RKO (cell line): ENCODE measurements at places on chromosomes 6 and 20.

GRCh38 chr6:143451531-143451930 lies 926 bp downstream of the PEX3 start:
- peak; percentile 32 for DNase-seq

DNA sequence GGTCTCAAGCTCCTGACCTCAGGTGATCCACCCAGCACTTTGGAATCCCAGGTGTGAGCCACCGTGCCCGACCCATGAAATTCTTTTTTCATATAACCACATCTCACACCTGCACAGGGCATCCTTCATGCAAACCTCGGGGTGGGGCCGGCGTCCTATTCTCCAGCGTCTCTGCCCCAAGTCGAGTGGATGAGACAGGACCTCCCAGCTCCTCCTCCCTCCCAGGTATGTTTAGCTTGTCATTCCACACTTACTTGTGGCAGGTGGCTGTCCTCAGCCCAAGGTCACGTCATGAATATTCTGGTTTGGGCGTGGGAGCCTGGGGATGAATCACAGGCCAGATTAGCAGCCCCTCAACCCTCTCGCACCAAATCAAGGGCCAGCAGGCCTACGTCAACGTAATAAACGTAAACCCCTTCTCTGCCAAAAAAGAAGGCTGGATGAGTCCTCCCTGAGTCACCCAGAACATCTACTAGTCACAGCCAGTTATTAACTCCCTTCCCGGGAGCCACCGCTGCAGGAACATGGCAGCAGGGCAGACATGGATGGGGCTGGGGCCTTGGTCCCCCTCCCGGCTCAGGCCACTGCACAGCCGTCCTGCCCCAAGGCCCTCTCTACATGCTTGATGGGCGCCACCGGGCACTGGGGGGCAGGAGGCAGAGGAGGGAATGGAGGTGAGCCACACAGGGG lies 91.7 kb downstream of the YTHDF1 start:
- DNase-seq: peak; percentile 82

- no peak for DNase-seq
Measured at GRCh38 chr20:12936020-12936419, 72.8 kb upstream of the SPTLC3 start.

GRCh38 chr6:99579781-99580180 lies 11.3 kb upstream of the CCNC start:
- no peak for DNase-seq

GRCh38 chr6:90462102-90462501 lies 124.8 kb downstream of the MAP3K7 start:
- no peak for DNase-seq

GRCh38 chr20:53760025-53760441 lies 166.4 kb upstream of the ZNF217 start:
- no peak for DNase-seq

- DNase-seq: no peak
Measured at GRCh38 chr6:91088515-91088914, 501.6 kb upstream of the MAP3K7 start.

GRCh38 chr6:95723638-95724037 lies 146.3 kb downstream of the MANEA start:
- DNase-seq: no peak

GRCh38 chr6:17994019-17994418 lies 6.6 kb upstream of the KIF13A start:
- DNase-seq: no peak

GRCh38 chr6:106124015-106124414 lies 37.9 kb downstream of the PRDM1 start:
- no peak for DNase-seq

GRCh38 chr20:12180107-12180661 lies 262.5 kb downstream of the BTBD3 start:
- no peak for DNase-seq

- DNase-seq: no peak
Measured at GRCh38 chr6:83432636-83433035, 1.8 kb upstream of the ME1 start.

DNA sequence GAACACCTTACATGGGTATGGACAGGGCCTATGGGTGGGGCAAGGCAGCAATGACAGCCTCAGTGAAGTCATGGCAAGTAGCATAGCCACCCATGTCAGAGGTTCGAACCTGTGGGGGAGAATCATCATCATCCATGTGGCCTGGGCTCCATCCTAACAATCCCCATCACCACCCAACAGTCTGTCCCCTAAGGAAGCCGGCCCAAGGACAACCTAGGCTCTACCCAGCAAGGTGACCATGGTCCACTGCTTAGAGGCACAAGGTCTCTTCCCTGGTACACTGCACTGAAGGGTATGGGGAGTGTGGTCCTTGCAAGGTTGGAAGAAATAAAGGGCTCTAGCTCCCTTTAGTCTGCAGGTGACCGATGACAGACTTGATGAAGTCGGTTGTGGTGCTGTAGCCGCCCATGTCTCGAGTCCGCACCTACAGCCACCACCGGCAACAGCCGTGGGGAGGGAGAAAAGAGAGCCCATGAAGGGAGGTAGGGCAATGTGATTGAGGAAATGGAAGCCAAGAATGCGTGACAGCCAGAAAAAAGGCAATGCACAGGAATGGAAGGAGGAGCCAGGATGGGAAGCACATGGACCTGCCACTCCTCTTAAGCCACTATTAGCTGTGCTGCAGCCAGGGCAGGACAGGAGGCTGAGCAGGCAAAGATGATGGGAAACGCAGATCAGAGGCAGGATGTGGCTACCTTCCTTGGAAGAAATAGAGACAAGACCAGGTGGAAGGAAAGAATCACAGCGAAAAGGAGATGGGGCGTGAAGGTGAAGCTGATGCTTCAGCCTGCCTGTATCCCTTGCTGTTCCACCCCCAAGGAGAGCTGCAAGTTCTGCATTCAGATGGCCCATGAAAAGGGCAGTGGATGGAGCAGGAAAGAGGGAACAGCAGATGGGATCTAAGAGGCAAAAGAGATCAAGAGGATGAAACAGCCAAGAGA lies 5.3 kb downstream of the IDH3B start:
- DNase-seq: peak; percentile 69

GRCh38 chr20:58432186-58432954 lies 43.3 kb downstream of the VAPB start:
- DNase-seq: no peak

- DNase-seq: no peak
Measured at GRCh38 chr6:144756469-144756868, 471.3 kb downstream of the UTRN start.

DNA sequence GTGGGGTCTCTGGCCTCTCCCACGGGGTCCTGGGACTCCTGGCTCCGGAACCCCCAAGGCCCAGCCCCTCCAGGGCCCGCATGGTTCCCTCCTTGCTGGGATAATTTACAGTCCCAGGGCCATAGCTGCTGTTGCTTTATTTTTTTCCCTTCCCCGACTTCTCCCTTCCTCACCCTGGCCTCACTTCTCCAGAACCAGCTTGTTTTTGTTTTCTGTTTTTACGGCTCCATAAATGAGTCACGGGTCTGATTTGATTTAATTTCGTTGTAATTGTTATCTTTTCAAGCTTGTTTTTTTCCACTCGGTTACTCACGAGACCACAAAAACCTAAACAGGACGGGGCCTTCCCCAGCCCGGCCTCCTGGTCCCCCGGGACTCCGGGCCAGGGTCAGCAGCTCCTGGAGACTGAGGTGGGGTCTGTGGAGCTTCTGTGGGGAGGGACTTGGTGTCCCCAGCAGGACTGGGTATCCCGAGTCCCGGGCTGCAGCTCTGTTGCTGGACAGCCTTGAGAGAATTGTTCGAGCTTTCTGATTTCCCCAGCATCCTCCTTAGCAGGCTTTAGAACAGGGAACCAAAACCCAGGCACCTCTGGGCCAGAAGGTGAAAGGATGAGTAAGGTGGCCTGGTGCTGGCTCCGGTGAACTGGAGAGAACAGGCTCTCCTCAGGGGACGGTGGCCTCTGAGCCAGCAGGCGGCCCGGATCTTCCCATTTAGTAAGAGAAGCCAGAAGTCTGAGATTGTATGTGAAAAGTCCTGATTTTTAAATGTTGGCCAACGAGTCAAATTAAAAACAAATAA lies 94.9 kb downstream of the CEBPB start:
- no peak for DNase-seq

DNA sequence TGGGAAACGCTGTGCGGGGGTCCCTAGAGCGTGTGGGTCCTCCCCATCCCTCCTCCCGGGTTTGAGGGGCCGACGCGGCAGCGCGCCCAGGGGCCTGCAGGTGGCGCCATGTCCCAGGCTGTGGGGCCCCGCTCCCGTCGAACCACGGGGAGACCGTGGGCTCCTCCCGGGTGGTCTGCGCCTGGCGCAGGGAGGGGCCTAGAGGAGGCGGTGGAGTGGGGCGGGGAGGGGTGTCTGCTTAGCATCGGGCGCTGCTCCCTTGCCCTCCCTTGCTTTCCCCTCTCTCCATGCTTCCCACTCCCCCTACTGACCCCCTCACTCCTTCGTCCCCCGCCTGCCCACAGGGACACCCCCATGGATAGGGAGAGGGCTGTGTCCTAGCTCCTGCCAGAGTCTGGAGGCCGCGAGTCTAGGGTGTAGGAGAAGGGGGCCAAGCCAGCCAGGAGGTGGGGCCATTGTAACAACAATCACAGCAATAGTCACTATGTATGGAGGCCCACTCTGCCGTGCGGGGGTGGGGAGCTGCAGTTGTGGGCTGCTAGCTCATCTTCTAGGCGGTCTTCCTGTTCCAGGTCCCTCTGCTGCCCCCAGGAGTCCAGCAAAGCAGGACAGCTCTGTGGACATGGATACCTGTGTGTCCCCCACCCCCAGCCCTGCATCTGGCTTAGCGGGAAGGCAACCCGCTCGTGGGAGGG lies 51.7 kb downstream of the CHMP4B start:
- peak; percentile 73 for DNase-seq
